AG04450 (cell line): ENCODE measurements at places on chromosomes 7 and 10. TPM values are rescaled to one million over a fixed set of nuclear protein-coding genes. Genes with fewer than 3 reads are reported as not detected.

DNA sequence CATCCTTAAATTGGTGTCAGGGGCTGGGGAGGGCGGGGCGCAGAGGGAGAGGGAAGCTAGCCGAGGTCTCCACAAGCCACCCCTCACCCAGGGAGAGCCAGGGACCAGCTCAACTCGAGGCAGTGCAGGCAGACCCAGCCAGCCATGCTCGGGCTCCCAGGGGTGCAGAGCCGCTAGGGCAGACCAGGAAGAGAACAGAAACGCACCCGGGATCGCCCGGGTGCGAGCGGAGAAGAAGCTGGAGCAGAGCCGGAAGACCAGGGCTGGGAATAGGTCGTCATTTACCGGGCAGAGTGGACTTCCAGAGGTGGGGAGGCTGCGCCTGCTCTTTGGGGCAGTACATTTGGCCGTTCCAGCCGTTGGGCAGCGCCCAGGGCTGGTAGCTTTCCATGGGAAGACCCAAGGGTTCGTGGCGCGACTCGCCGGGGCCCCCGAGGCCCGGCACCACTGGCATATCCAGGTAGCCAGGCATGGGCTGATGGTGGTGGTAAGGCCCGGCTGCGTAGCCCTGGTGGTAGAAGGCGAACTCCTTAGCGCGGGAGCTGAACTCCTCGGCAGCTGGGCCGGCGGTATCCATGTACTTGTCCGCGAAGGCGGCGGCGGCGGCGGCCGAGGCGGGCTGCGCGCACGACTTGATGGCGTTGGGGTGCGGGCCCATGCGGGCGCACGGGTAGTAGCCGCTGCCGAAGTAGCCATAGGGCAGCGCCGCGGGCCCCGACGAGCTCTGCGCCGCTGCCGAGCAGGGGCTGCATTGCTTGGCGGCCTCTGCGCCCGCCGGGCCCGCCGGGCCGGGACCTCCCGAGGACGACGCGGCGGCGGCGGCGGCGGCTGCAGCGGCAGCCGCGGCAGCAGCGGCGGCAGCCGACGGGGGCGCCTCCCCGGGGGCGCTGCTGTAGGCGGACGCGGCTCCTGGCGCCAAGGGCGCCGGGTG, 755 bp downstream of the HOXA13 start:
- DNase-seq, result no peak

- DNase-seq, result no peak
These were observed 37.8 kb downstream of the CLRN3 start for GRCh38 chr10:127854769-127855590.

DNA sequence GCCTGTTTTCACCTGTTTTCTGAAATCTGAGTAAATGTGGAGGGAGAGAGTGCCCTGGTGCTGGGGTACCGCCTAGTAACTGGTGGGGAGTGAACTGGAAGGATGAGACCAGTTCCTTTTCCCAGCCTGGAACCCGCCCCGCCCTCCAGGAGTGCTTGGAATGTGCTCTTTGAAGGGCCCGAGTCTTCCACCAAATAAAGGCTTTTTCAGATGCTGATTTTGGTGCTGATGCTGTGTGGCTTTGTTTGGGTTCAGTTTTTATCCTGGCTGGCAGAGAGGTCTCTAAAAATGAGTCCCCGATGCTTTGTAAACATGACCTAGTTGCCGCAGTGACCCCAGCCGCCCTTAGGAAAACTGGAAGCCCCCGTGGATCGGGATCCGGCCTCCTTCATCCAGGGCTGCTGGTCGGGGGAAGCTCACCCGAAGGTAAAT, 25.9 kb downstream of the FOXK1 start:
- no peak for DNase-seq

DNA sequence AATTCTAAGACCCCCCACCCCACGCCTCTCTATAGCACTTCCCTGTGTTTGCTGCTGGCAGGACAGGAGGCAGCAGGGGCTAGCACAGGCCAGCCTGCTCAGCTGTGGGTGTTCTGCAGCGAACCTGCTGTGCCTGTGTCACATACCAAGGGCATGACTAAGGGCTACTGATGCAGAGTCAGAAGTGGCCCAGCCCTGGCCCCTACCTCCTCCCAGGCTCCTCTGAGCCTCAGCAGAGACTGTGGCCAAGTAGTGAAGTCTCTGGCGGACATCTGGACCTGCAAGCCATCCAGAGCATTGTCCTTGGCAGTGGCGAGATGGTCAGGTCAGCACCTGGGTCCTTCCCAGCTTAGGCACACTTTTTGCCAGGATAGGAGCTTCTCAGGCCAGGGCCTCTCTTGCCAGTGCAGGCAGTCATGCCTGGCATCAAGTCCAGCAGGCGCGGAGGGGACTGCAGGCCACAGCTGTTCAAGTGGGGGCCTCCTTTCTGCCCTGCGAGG, 116.3 kb upstream of the RET start:
- DNase-seq, result no peak

The IFRD1 gene
- polyA plus RNA-seq, result 35.4 and 46.9 TPM in 2 replicates

The SYT15 gene
- 0.15 and 0.20 TPM in 2 replicates for polyA plus RNA-seq

The PFKFB3 gene
- 24.3 and 26.6 TPM in 2 replicates for polyA plus RNA-seq

DNA sequence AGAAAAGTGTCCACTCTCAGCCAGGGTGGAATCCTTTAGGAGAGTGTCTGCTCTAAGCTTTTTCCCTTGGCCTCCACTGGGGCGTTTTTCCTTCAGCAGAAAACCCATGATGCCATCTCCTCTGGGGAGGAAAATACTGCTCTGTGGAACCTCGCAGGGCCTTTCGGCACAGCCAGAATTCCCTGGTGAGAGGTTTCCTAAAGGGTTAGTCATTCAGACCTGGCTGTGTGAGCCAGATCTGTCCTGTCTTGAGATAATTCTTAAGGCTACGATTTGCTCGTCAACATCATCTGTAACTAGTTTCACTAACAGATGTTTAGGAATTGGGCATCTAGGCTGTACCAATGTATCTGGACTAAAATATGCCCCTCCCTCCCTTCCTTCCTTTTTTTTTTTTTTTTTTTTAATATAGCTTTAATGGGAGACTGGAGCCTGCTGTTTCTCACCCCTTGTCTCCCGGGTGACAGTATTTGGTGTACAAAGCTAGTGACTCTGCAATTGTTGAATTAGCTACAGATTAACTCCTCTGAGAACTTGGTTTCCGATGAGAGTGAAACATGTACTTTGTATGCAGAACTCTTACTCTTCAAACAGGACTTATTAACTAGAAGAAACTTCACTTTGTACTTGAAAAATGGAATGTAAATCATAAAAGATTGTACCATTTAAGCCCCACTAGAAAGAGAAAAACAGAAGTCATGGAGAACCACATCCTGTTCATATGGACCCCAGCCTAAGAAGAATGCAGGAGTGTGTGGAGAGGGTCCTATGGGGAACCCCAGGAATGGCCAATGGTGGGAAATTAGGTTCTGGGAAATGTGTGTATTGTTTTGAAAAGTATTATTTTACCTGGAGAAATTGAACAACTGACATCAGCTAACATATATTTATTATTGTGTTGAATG, 230.9 kb downstream of the CAMK1D start:
- DNase-seq, result no peak

GRCh38 chr10:106978756-106979155, 185.8 kb downstream of the SORCS1 start:
- no peak for DNase-seq

GRCh38 chr10:131474416-131474815, 162.9 kb upstream of the TCERG1L start:
- DNase-seq, result no peak

GRCh38 chr7:158956805-158957509, 100.6 kb downstream of the DYNC2I1 start:
- DNase-seq, result no peak

GRCh38 chr7:5667391-5667790, 114.1 kb downstream of the RNF216 start:
- no peak for DNase-seq

DNA sequence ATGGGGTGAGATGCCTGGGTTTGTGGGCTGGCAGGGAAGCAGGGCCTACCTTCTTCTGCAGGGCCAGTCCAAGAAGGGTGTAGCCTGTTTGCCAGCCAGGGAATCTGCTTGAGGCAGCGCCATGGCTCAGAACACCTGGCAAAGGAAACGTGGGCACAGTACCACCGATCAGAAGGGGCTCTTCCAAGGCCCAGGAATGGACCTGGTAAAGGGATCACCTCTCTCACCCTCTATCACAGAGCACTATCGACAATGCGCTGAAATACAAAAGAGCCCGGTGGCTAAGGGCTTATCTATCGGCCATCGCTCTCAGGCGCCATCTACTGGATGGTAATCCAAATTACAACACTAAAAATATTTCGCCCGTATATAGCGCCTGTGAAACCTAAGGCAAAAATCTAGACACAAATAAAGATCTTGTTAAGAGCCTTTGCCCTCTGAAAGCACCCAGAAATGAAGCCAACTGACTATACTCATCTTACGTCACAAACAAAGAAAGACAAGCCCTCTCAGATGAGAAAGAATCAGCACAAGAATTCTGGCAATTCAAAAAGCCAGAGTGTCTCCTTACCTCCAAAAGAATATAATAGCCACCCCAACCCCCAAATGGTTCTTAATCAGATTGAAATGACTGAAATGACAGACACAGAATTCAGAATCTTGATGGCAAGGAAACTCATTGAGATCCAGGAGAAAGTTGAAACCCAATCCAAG, 217.8 kb upstream of the HPS1 start:
- no peak for DNase-seq

The SPAM1 gene
- polyA plus RNA-seq, result not detected in 2 replicates

DNA sequence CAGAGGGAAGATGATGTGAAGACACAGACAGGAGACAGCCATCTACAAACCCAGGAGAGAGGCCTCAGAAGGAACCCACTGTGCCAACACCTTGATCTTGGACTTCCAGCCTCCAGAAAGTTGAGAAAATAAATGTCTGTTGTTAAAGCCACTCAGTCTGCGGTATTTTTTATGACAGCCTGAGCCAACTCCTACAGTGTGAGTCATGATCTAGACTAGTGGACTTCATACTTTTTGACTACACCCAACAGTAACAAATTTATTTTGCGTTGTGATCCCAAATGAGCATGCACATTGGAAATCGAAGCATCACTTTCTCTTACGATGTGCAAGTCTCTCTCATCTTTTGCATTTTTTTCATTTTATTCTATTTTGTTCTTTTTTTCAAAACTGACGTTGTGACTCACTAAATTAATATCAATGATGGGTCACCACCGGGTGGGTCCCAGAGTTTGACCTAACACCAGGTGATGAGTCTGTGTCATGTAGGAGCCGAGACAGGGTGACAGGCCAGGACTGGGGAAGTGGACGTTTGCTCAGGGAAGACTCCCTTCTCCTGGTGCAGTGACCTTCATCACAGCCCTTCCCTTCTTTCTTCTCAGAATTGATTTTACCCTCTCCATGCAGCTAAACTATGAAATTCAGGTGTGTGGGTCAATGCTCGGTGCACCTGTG, 28.9 kb downstream of the PHYH start:
- DNase-seq, result no peak

DNA sequence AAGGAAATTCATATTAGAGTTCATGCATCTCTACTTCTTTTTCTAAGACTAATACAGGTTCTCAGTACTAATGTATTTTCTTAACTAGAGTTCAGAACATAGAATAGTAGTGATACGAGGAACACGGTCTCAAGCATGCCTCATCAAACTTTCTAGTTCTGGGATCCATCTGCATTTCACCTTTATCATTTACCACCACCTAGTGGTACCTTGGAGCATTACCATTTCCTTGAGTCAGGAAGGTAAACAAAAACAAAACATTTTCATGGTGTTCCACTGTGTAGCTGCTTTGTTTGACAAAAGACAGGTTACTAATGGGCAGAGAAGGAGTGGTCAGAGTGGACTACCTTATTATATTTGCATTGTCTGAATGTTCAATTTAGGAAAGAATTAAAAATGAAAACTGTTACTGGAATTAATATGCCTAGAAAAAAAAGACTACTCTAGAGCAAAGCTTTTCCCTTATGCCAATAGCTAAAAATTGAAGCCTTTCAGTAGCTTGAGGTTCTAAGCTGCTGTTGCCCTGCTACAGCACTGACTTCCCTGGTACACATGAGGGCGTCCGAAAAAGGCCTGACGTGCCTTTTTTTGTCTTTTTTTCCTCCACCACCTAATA, 44.5 kb downstream of the STARD3NL start:
- peak; percentile 32 for DNase-seq

- no peak for DNase-seq
These were observed 19.3 kb upstream of the ING3 start for GRCh38 chr7:120931243-120931642.

The HTR5A gene
- not detected in 2 replicates for polyA plus RNA-seq

- DNase-seq, result no peak
These were observed 374.4 kb downstream of the PAXIP1 start for GRCh38 chr7:154628556-154628955.

DNA sequence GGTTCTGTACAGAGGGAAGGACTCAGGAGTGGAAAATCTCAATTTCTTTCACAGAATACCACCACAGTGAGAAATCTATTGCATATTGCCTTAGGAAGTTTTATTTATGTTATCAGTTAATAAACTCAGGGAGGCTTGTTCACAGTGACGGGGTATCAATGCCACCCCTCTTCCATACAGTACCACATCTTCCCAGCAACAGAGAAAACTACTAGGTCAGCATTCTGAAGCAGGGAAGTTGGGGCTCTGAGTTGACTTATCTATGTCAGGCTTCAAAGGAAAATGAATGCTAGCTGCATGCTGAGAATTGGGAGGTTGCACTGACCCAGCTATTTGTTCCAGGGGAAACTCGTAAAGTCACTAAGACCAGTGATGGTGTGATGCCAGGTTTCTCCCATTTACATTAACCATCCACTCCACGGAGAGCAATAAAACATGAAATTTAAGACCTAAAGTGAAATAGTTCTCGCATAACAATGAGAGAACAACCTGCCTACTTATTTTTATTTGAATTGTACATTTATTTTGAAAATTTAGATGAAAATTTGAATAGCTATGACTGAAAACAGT, 266.7 kb downstream of the RNLS start:
- DNase-seq, result no peak

The SNX10 gene
- polyA plus RNA-seq, result not detected in 2 replicates

DNA sequence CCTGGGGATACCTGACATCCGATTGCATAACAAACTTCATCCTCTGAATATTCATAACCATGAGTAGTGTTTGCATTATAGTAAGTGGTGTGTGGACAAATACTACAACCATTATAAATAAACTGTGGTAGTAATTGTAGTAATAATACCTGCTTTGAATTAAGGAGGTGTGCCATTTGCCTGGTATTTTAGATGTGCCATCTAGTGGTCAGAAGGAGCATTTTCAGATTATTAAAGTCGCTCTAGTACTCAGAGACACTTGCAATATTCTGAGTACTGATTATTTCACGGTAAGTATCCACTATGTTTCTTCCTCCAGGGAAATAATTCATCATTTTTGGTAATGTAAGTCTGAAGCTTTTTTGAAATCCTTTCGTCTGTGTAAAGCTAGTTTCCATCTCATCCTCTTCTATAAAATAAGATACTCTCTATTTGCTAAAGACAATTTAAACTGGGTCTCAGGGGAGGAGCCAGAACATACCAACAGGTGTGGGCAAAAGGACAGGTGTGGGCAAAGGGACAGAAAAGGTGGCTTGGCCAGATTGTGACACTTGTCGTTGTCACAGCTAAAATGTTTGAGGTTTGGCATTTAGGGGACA, 115.3 kb upstream of the WDR11 start:
- no peak for DNase-seq

GRCh38 chr7:38211940-38212339, 33.9 kb downstream of the STARD3NL start:
- DNase-seq, result no peak

The SFRP5 gene
- polyA plus RNA-seq, result not detected in 2 replicates

- DNase-seq, result no peak
These were observed 15.3 kb downstream of the SFRP4 start for GRCh38 chr7:37901236-37901827.

- DNase-seq, result peak; percentile 52
These were observed 66.3 kb upstream of the KLF6 start for GRCh38 chr10:3850999-3851937.

The FANK1 gene
- 2.8 and 4.0 TPM in 2 replicates for polyA plus RNA-seq

The CALHM3 gene
- polyA plus RNA-seq, result not detected in 2 replicates

- no peak for DNase-seq
These were observed 111.3 kb downstream of the PTPN20 start for GRCh38 chr10:47022311-47023131.
